ENCODE measurements at places on chromosomes 3 and 15.

GRCh38 chr3:133588784-133589465, 15.4 kb downstream of the CDV3 start:
- no peak for DNase-seq

DNA sequence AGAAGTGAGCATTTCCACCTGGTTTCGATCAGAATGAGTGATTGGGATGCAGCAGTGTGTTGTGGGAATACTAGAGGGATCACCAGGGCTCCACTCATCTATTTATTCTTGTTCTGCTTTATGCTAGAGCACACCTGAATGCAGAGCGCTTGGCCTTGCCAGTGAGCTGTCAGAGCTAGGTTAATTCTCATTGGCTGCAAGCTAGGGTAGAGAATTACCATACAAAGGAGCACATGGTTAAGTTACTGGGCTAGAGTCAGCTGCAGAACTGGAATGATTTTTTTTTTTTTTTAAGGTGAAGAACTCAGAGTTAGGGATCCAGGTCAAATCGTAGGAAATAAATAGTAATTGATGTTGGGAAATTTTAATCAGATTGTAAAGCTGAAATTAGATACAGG, 8.8 kb downstream of the EIF2AK4 start:
- no peak for DNase-seq

DNA sequence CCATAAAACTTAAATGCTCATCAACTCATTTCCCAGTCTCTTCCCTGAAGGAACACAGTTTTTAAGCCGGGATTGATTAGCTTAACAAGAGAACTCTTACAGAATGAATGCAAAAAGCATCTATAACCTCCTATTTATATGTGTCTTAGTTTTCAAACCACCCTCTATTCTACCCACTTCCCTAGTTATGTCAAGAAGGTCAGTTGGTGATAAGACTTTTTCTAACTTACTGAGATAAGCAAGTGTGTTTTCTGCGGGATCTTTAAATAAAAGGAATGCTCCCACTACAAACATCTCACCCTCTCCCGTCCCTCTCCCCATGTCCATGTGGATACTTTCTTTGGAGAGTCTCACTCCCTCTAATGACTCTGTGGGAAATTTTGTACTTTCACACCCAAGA, 218.5 kb downstream of the SV2B start:
- DNase-seq: no peak

DNA sequence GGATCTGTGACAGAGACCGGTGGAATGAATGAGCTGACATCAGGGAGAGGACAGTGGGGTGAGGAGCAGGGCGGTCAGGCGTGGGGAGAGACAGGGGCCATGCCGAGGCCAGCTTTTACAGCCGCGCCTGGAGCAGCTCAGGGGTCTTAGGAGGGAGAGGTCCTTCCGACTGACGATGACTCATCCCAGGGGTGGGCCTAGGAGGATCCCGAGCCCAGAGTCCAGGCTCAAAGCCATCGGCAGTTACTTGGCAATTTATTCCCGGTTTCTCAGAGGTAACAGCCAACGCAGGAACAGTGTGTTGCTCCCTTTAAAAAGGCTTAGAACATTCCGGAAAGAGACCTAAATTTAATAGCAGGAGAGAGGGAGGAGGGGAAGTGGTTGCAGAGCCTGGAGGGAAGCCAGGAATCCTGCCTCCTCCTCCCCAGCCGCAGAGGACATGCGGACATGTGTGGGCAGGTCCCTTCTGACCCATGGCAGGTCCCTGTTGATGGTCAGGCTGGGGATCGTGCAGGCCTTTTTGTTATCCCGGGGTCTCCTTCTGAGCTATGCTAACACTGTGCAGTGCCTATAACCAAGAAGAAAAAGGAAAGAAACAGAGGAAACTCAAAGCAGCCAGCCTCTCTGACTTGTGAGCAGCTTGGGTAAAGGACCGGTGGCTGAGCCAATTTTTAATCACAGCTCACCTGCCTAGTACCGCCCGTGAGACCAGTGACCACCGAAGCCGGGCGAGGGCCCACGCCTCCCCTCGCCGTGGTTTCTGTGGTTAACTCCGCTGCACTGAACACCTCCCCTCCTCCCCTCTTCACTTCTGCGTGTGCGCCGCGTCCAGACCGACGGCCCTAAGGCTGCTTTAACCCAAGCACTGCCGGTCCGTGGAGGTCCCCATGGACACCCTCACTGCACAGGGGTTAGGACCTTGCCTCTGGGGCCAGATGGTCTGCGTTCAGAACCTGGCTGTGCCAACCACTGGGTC, 392.4 kb upstream of the PROK2 start:
- DNase-seq: peak; percentile 58

DNA sequence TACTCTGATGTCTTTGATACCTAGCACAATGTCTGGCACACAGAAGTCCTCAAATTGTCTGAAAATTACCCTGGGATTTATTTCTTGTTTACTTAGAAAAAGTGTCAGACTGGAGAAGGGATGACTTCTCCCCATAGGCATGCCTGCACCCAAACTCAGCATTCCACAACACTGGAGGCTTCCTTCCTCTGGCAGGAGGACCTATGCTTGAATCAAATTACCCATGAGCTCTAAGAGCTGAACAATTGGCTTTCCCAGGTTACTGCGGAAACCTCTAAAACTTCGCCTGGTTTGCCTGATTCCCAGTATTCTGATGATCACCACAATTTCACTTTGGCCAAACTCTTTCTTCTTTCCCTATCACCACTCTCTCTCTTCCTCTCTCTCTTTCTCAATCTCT, 217.4 kb downstream of the DIPK2A start:
- no peak for DNase-seq

Data from inflammatory macrophage (primary cell).